B cell (primary cell): ENCODE measurements at places on chromosomes 4 and X. TPM values are rescaled to one million over a fixed set of nuclear protein-coding genes. Genes with fewer than 3 reads are reported as not detected.

GRCh38 chr4:47933840-47934239, 19.5 kb upstream of the NFXL1 start:
- peak; percentile 66 for DNase-seq

- no peak for DNase-seq
Measured at GRCh38 chr4:20384456-20384855, 132.8 kb downstream of the SLIT2 start.

- DNase-seq, result peak; percentile 11
Measured at GRCh38 chr4:82721819-82722423, 76.7 kb downstream of the SCD5 start.

- no peak for DNase-seq
Measured at GRCh38 chr4:170325599-170325998, 235.8 kb upstream of the AADAT start.

DNA sequence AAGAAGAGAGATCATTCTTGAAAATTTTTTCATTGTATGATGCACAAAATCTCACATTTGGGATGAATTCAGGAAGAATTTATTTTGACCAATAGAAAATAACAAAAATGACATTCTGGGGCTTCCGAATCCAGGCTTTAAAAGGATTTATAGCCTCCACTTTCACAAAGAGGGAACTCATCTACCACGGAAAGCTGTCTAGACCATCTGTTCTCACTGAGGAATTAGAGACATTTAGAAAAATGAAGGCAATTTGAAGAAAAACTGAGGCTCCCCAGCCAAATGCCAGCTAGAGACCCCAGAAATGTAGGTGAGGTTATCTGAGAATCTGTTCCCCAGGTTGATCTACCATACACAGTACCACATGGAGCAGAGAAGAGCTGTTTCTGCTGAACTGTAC, 464.3 kb downstream of the TMA16 start:
- no peak for DNase-seq

- DNase-seq, result no peak
Measured at GRCh38 chr4:1051472-1051871, 40.0 kb downstream of the FGFRL1 start.

DNA sequence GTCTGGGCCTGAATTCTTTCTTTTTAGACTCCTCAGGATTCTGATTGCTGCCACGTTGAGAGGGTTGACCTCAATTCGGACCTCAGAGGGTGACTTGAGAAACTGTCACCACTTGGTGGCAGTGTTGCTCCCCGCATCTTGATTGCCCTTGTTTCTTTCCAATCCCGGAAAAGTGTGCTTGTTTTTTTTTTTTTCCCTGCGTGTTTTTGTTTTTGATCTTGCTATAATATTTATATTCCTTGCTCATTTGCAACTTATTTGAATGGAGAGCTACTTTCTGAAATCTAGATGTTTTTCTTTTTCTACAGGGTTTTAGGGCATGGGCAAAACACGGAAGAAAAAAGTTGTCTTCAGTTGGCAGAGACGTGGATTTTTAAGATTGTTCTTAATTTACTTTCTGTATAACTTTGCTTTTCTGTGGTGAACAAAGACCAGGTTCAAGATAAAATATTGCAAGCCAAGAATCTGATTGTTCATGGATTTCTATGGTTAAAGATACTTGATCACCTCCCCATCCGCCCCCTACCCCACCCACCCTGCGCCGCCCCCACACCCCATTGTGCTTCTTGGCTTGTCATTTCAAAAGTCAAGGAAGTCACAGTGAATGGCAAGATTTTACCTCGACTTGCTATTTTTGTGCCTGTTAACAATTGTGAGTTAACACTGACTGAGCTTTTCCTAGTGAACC, 102.0 kb downstream of the PTTG2 start:
- DNase-seq, result peak; percentile 65

GRCh38 chrX:42934020-42934726, 156.2 kb upstream of the PPP1R2C start:
- peak; percentile 57 for DNase-seq

The GUF1 gene
- 24.2 and 25.0 TPM in 2 replicates for total RNA-seq

- DNase-seq, result no peak
Measured at GRCh38 chrX:155857561-155857960, 23.6 kb upstream of the VAMP7 start.

DNA sequence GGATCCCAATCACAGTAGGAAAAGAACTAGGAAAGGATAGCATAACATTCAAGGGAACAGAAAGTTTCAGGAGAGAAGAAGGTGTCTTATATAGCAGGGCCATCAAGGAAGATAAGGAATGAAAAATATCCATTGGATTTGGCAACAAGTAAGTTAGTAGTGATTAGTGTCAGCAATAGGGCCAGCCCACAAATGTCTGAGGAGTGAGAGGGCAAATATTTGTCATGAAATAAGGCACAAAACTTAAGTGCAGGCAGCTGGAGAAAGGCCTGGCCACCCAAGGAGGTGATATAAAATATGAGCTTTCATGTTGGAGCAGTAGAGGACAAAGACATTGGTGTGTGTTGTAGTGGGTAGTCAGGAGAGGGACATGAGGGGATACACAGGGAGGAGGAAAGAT, 132.1 kb downstream of the COL4A6 start:
- no peak for DNase-seq

DNA sequence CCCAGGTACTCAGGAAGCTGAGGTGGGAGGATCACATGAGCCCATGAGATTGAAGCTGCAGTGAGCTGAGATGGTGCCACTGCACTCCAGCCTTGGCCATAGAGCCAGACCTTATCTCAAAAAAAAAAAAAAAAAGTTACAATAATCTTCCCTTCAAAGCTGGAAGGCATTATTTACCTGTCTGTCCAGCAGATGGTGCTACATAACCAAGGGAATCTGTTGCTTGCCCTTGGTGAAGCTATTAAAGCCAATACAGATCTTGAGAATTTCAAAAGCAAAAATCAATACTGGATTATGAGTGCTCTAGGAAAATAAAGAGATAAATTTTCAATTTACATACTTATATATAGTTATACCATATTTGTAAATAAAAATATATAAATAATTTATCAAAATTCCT, 25.9 kb downstream of the PKD2 start:
- peak; percentile 64 for DNase-seq

The PCYT1B gene
- total RNA-seq, result not detected in 2 replicates

GRCh38 chr4:137635601-137636000, 103.3 kb upstream of the PCDH18 start:
- DNase-seq, result no peak

The SHISA3 gene
- total RNA-seq, result not detected in 2 replicates

- DNase-seq, result no peak
Measured at GRCh38 chr4:139018971-139019758, 3.6 kb downstream of the NOCT start.

DNA sequence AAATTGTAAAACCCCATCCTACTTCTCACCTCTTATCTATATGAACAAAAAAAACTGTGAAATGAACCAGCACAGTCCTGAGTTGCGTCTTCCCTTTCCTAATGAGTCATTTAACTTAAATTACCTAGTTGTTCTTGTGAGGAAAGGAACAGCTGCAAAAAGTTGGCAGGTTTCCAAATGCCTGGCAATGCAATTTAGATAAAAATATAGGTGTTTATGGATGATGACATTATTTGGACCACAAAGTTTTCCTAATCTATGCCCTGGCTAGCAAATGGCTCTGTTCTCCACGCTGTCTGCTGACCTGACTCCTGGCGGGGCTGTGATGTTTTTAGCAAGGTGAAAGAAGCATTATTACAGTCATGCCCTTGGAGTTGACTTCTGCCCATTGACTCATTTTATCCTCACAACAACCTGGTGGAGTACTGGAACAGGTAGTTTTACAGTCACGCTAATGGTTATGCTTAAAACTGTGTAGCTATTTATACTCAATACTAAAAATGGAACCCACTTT, 29.8 kb upstream of the RELL1 start:
- no peak for DNase-seq
